ENCODE measurements at places on chromosomes 3 and 15.
A peak's percentile ranks its signal among the peaks of the same experiment; 100 is the strongest.

DNA sequence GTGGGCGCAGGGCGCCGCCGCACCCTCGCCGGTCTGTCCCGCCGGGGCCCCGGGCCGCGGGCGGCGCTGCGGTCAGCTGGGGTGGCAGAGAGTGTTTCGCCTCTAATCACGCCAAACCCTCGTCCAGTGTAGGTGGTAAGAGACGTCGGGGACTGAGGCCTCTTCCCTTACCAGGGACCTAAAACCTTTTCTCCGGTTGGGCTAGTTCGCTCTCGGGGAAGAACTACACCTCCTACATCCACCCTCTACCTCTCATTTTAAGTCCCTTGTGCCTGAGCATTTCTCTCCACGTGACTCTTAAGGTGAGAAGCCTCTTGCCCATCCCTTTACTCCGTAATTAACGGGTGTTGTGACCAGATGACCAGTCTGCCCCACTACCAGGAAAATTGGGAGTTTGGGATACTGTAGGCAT is 520 bp downstream of the TMEM42 start:
- no peak for DNase-seq
- peak overlapping the region; percentile 56 for H3K27ac ChIP-seq
- H3K4me3 ChIP-seq, result peak overlapping the region; percentile 76
- H3K4me1 ChIP-seq, result peaks cover 48% of the 10 kb centered on the region
- no peaks in the 10 kb centered on the region for H3K36me3 ChIP-seq

DNA sequence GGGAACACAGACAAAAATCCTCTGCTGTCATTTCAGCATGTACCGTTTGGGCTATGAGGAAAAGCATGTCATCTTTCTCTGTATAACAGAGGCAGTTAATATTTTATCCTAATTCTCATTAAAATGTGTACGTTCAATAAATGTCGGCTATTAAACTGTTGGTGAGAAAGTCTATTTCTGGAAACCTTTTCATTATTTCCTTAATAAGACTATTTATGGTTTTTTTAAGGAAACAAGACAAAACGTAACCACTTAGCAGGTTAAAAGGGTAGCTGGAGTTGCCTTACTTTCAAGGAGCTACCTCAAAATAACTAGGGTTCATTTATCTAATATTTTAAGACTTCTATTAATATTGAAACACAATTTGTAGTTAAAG is 1.8 kb upstream of the STT3B start:
- peaks cover 10% of the 10 kb centered on the region for H3K4me1 ChIP-seq
- peak overlapping the region; percentile 91 for H3K4me3 ChIP-seq
- H3K27ac ChIP-seq, result no peak overlapping the region
- H3K36me3 ChIP-seq, result no peaks in the 10 kb centered on the region

GRCh38 chr3:44184319-44184953 is 57.2 kb upstream of the TOPAZ1 start:
- H3K27ac ChIP-seq, result no peak overlapping the region
- no peaks in the 10 kb centered on the region for H3K4me1 ChIP-seq
- no peaks in the 10 kb centered on the region for H3K36me3 ChIP-seq
- no peak for DNase-seq

- peak overlapping the region; percentile 8 for H3K27ac ChIP-seq
- H3K4me1 ChIP-seq, result peaks cover 84% of the 10 kb centered on the region
- peak overlapping the region; percentile 21 for H3K4me3 ChIP-seq
- DNase-seq, result no peak
- H3K27me3 ChIP-seq, result no peaks in the 10 kb centered on the region
Observed at GRCh38 chr3:14424711-14425580, 22.5 kb downstream of the SLC6A6 start.

- H3K27me3 ChIP-seq, result peaks cover 4% of the 10 kb centered on the region
- no peaks in the 10 kb centered on the region for H3K36me3 ChIP-seq
- H3K27ac ChIP-seq, result no peak overlapping the region
Observed at GRCh38 chr3:39025222-39025970, 26.3 kb downstream of the SCN11A start.

- no peak overlapping the region for H3K4me3 ChIP-seq
- H3K36me3 ChIP-seq, result no peaks in the 10 kb centered on the region
- no peak overlapping the region for H3K27ac ChIP-seq
- no peaks in the 10 kb centered on the region for H3K4me1 ChIP-seq
- H3K27me3 ChIP-seq, result no peaks in the 10 kb centered on the region
Observed at GRCh38 chr3:55469957-55470526, 17.1 kb downstream of the WNT5A start.

DNA sequence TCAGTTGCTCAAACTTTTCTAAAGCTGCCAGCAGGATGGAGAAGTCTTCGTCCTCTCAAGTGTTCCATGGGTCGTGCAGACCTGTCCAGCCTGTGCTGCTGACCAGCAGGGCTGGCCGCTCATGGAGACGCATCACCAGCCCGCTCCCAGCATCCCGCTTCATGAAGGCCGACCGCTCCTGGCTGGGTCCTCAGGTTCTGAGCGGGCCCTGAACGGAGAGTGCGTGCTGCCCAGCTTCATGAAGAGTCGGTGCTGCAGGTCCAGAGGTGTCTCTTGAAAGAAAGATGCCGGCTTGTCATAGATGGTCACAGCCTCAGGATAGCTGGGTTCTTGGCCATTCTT is 75.8 kb upstream of the KCNAB1 start:
- DNase-seq, result no peak
- no peaks in the 10 kb centered on the region for H3K27me3 ChIP-seq
- no peak overlapping the region for H3K27ac ChIP-seq
- H3K4me3 ChIP-seq, result no peak overlapping the region

- H3K27me3 ChIP-seq, result no peaks in the 10 kb centered on the region
- no peak overlapping the region for H3K4me3 ChIP-seq
- H3K36me3 ChIP-seq, result no peaks in the 10 kb centered on the region
- DNase-seq, result no peak
- H3K27ac ChIP-seq, result no peak overlapping the region
- H3K4me1 ChIP-seq, result no peaks in the 10 kb centered on the region
Observed at GRCh38 chr3:34832865-34833508, 806.3 kb upstream of the ARPP21 start.

- no peaks in the 10 kb centered on the region for H3K4me1 ChIP-seq
- H3K36me3 ChIP-seq, result no peaks in the 10 kb centered on the region
- no peaks in the 10 kb centered on the region for H3K27me3 ChIP-seq
- DNase-seq, result no peak
- no peak overlapping the region for H3K27ac ChIP-seq
- H3K4me3 ChIP-seq, result no peak overlapping the region
Observed at GRCh38 chr3:138492980-138493675, 58.7 kb downstream of the ESYT3 start.

DNA sequence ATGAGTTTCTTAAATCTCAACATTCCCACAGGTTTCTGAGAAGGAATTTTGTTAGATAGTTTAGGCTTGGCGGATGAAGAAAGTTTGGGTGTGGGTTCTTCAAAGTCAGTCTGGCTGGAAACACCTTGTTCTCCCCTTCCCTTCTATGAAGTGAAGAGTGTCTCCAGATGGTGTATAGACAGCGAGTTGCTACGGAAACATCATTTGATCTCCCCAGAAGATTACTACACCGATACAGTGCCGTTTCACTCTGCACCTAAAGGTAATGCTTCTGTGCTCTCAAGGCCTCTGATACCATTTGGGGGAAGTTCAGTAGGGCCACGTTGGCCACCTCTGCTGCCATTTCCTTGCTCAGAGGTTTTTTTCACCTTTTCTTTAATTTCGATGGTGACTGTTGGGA is 20.6 kb downstream of the DLEC1 start:
- H3K27me3 ChIP-seq, result no peaks in the 10 kb centered on the region
- no peak overlapping the region for H3K4me3 ChIP-seq
- no peaks in the 10 kb centered on the region for H3K4me1 ChIP-seq
- no peak overlapping the region for H3K27ac ChIP-seq
- H3K36me3 ChIP-seq, result no peaks in the 10 kb centered on the region
- no peak for DNase-seq

DNA sequence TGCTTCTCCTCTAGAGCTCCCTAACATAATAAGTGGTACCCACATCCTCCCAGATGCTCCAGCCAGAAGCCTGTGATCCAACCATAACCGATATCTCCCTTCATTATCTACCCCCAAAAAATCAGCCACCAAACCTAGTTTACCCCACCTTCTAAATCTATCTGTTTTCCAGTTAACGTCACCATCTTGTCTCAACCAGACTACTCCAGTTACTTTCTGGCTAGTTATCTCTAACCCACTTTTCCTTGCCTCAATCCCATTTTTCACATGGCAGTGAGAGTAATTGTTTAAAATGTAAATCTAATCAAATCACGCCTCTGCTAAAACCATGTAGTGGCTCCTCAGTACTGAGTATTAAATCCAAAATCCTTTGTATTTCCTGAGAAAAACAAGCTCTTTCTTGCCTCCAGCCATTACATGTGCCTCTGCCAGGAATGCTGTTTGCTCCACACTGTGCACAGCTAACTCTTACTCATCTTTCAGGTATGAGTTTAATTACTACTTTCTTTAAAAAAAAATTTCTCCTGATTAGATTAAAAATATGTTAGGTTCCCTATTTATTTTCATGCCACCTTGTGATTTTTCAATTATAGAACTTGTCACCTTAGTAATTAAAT is 15.4 kb downstream of the CCDC54 start:
- no peak overlapping the region for H3K4me3 ChIP-seq
- H3K4me1 ChIP-seq, result no peaks in the 10 kb centered on the region
- DNase-seq, result no peak
- no peak overlapping the region for H3K27ac ChIP-seq
- H3K36me3 ChIP-seq, result no peaks in the 10 kb centered on the region

DNA sequence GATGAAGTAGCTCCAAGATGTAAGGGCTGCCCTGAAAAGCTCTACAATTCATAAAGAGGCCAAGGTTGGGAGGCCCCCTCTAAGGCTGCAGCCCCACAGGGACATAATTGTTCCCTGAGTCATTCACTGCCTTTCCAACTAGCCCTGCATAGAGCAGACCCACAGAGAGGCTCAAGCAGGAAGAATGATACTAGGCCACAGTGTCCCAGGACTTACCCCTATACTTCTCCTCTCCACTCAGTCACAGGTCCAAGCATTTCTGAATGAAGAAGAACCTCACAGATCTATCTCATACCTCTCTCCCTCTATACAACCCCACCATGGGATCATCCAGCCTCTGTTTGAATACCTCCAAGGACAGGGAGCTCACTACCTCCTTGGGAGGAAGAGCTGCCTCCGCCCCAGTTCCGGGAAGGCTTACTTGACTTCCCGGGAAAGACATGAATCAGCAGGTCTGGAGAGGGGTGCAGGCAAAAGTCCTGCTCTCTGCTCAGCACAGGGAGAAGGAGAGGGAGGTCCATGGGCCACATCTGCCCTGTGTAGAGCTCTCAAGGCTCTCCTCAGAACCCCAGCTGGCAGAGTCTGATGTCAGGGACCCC is 6.9 kb upstream of the SKIC8 start:
- H3K27ac ChIP-seq, result no peak overlapping the region
- H3K4me3 ChIP-seq, result no peak overlapping the region
- no peaks in the 10 kb centered on the region for H3K4me1 ChIP-seq
- H3K36me3 ChIP-seq, result no peaks in the 10 kb centered on the region
- DNase-seq, result no peak

DNA sequence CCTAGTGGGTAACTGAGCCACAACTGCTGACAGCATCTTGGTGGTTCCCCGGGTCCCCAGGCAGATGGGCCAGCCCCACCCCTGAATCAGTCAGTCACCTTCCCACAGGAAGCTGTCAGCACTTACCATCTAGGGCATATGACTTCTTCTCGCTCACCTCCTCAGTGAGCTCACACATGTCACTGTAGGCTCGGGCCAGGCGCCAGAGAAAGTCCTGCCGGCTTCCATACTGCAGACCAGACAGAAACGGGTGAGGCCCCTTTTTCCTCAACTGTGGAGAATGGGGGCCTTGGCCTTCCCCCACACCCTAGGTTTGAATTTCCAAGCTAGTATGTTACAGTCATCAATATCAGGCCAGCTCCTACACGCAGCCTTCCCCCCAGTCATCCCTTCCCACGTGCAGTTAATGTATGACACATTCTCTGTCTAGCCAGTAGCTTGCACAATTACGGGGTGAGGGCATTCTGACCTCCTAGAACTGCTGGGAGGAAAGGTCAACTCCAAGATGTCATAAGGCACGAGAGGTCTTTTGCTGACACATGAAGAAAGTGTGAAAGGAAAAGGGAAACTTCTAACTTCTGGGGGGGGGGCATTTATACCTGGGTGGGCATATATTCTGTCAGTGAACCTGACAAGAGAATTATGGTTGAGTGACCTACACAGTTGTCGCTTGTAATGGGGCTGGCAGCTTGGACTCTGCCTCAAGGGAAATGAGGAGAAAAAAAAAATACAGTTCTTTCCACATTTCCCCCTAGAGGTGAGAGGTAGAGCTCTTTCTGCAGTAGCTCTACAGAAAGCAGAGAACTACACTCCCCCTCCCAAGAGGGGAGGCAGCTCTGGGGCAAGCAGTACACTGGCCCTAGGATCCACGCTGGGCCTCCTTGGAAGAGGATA is 10.9 kb downstream of the RMDN3 start:
- no peak overlapping the region for H3K4me3 ChIP-seq
- H3K36me3 ChIP-seq, result peaks cover 59% of the 10 kb centered on the region
- no peaks in the 10 kb centered on the region for H3K27me3 ChIP-seq
- H3K4me1 ChIP-seq, result peaks cover 22% of the 10 kb centered on the region

DNA sequence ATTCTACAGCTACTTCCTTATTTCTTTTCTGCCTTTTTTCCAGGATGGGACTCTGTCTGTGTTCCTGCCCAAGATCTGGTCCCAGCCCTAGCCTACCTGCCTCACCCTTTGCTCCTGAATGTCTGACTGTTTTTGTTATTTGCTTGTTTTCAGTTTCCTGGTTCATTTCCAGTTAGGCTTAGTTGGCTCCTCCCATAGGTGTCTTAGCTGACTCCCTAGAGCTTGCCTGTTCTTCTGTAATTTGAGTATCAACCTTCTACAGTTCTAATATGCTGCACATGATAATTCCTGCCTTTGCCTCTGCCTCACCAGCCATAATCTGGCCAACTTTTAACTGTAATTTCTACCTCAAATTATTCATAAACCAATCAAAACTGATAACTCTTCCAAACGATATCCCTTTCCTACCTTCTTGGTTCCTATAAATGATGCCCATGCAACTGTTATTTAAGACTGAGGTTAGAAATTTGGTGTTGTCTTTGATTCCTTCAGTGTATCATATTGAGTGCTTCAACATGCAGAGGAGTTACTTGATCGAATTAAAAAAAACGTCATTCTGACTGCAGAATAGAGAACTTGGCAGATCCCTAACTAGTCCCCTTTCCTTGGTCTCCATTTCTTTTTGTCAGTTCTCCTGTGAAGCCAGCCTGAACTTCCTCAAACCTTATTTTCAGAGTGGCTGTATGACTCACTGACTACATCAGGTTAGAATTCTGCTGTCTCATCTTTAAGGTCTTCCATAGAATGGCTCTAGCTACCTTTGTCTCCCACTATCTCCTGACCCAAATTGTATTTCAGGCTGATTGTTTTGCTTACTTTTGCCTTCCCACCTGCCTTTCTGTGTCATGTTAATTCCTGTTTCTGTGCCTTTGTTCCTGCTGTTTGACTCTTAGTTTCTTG is 8.4 kb downstream of the GOLM2 start:
- H3K4me1 ChIP-seq, result peaks cover 7% of the 10 kb centered on the region
- no peak overlapping the region for H3K4me3 ChIP-seq
- H3K27ac ChIP-seq, result no peak overlapping the region
- no peaks in the 10 kb centered on the region for H3K36me3 ChIP-seq
- no peak for DNase-seq

DNA sequence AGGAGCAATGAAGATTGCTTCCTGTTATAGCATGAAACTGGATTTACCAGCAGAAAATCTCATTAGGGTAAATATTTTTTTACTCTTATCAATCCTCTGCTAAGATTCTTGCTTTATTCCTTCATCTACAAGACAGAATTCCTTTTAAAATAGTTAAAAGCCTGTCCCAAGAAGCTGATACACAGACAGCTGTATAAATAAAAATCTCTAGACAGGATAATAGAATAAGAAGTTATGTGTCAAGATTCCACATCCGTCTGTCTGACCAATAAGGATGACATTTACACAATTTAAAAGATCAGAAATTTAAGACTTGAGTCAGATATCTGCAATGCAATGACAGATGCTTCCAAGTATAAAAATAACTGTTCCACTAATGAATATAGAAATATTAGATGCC is 57.6 kb downstream of the SSR3 start:
- H3K36me3 ChIP-seq, result no peaks in the 10 kb centered on the region
- H3K4me1 ChIP-seq, result no peaks in the 10 kb centered on the region
- no peak for DNase-seq
- H3K4me3 ChIP-seq, result no peak overlapping the region
